Stimulated activated CD4-positive, alpha-beta T cell treated with anti-CD3 and anti-CD28 coated beads, TNF-alpha, amount 100 ng/mL, for 24 hours (primary cell): ENCODE measurements at places on chromosomes 3 and 15.
A peak's percentile ranks its signal among the peaks of the same experiment; 100 is the strongest.

GRCh38 chr3:194294199-194294894 lies 56.8 kb downstream of the CPN2 start:
- DNase-seq = no peak

GRCh38 chr3:69869643-69870042 lies 129.9 kb upstream of the SAMMSON start:
- no peak for DNase-seq

DNA sequence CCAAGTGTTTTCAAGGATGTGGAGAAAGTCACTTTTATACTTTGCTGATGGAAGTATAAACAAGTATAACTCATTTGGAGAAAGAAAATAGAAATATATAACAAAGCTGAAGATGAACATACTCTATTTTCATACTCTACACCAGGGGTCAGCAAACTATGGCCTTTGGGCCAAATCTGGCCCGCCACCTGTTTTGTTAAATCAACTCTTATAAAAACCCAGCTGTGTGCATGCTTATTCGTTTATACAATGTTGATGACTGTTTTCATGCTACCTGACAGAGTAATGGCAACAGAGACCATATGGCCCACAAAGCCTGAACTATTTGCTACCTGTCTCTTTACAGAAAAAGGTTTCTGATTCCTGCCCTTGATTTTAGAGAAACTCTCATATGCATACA lies 124.0 kb downstream of the NR1D2 start:
- DNase-seq = no peak

GRCh38 chr3:156762631-156763185 lies 63.4 kb upstream of the LEKR1 start:
- DNase-seq = no peak

GRCh38 chr3:172125963-172126457 lies 86.6 kb downstream of the FNDC3B start:
- no peak for DNase-seq

- DNase-seq = no peak
Observed at GRCh38 chr3:146037697-146038096, 123.3 kb downstream of the PLOD2 start.

DNA sequence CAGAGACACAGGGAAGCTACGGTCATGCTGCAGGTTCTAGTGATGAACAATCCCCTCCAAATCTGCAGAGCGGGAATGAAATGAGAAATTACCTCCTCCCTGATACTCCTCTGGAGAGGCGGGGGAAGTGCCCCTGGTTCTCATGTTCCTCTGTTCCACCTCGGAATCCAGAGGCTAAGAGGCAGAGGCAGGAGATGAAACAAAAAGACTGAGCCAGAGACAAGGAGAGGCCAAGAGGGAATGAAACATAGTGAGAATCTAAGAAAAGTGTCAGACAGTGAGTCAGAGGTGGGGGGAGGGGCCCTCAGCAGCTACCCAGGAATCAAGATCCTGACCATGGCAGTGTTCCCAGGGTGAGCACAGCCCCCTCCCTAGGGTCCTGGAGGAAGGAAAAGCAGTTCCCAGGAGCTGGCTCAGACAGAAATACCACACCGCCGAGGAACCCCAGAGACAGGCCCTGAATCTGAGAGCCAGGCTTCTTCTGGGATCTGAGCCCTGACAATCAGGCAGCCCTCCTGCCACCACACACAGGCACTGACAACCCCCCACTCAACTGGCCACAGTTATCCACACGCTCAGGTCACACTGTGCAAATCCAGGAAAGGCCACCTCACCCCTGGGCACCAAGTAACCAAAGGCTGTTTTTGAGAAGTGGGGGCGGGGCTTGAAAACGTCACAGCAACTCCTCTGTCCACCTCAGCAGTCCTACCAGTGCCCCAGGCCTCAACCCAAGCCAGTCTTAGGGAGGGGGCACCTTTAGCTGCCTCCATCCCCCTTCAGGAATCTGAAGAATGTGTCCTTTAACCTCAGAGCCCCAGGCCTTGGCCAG lies 2.4 kb downstream of the CSRNP1 start:
- peak; percentile 76 for DNase-seq

GRCh38 chr15:46556559-46557379 lies 921.9 kb downstream of the SQOR start:
- DNase-seq = no peak

GRCh38 chr3:31438742-31439141 lies 94.0 kb upstream of the STT3B start:
- DNase-seq = no peak
